ENCODE measurements at places on chromosomes 2 and 18. TPM values are rescaled to one million over a fixed set of nuclear protein-coding genes. Genes with fewer than 3 reads are reported as not detected.

The ERFE gene
- 6.3 TPM for total RNA-seq

The POTEI gene
- 3.2 TPM for total RNA-seq

The MORN2 gene
- 7.4 TPM for total RNA-seq

The HOXD10 gene
- total RNA-seq, result not detected

The NXPH2 gene
- total RNA-seq, result 0.92 TPM

The TPO gene
- not detected for total RNA-seq

The CTNNA2 gene
- total RNA-seq, result 3.8 TPM

The OSBPL6 gene
- 8.3 TPM for total RNA-seq

The ANKRD30BL gene
- total RNA-seq, result 0.39 TPM

The AKAIN1 gene
- not detected for total RNA-seq

The CENPA gene
- 37.4 TPM for total RNA-seq

The ITPRID2 gene
- total RNA-seq, result 12.4 TPM

The SEMA4C gene
- total RNA-seq, result 81.6 TPM

The GAL3ST2 gene
- total RNA-seq, result 0.73 TPM

The ANKRD36B gene
- 10.4 TPM for total RNA-seq

The ABCG5 gene
- total RNA-seq, result not detected

The G6PC2 gene
- total RNA-seq, result not detected

The LRATD1 gene
- 2.3 TPM for total RNA-seq

The PLEK gene
- total RNA-seq, result 0.37 TPM

The DTNA gene
- 16.9 TPM for total RNA-seq

The RNF125 gene
- 14.4 TPM for total RNA-seq

The EPC2 gene
- total RNA-seq, result 19.8 TPM

The SLC4A3 gene
- total RNA-seq, result 8.7 TPM

The PRKAG3 gene
- not detected for total RNA-seq

The IL1RL2 gene
- total RNA-seq, result 0.11 TPM

The MTERF4 gene
- total RNA-seq, result 25.4 TPM

The MAPK4 gene
- 3.3 TPM for total RNA-seq

The CDKL4 gene
- total RNA-seq, result 0.46 TPM

The KIF1A gene
- 279 TPM for total RNA-seq

The GALNT14 gene
- total RNA-seq, result 6.8 TPM

The ACADL gene
- total RNA-seq, result 0.42 TPM

The PTPRM gene
- 9.2 TPM for total RNA-seq

The FER1L5 gene
- total RNA-seq, result 1.1 TPM

The CHST9 gene
- 16.8 TPM for total RNA-seq

The VWA3B gene
- not detected for total RNA-seq

The TBC1D8 gene
- 32.0 TPM for total RNA-seq

The ASAP2 gene
- total RNA-seq, result 14.5 TPM

The ZNG1B gene
- total RNA-seq, result 41.7 TPM

The EVA1A gene
- total RNA-seq, result 3.2 TPM

The GPR35 gene
- total RNA-seq, result 0.22 TPM

The C2orf72 gene
- 1.3 TPM for total RNA-seq

The CD226 gene
- total RNA-seq, result 0.23 TPM

The PCARE gene
- not detected for total RNA-seq

The EML6 gene
- total RNA-seq, result 2.5 TPM

The DUSP19 gene
- total RNA-seq, result 3.4 TPM

The TGFA gene
- total RNA-seq, result 3.0 TPM

The LBX2 gene
- 1.8 TPM for total RNA-seq

The GPR75 gene
- total RNA-seq, result 2.8 TPM

The COL3A1 gene
- total RNA-seq, result 0.76 TPM

The CDH7 gene
- 0.94 TPM for total RNA-seq

The CD28 gene
- total RNA-seq, result 0.11 TPM

The KCMF1 gene
- 117 TPM for total RNA-seq

The MC2R gene
- total RNA-seq, result not detected

The CD207 gene
- total RNA-seq, result not detected

The EVX2 gene
- total RNA-seq, result not detected

The RTP5 gene
- total RNA-seq, result not detected

The MYO5B gene
- total RNA-seq, result 8.7 TPM

The CFC1 gene
- total RNA-seq, result not detected

The TMEM169 gene
- 1.8 TPM for total RNA-seq

Measured in WTC11 (cell line).